Activated T-cell treated with anti-CD3 and anti-CD28 coated beads for 4 hours (primary cell): ENCODE measurements at places on chromosomes 5 and 9.

DNA sequence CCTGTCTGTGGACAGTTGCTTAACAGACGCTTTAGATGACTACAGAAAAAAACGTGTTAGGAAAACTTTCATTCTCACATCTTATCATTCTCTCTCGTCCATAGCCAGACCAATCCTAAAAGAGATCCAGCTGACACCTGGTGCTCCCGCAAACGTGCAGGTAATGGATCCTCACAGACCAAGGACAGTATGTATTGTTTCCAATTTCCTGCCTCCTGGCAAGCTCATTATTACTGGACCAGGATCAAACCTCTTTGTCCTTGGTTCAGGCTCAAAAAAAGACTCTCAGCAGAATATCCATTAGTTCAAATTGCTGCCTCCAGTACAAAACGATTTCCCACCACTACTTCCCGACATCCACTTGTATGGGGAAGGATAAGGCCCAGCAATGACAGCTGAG, 62.4 kb downstream of the SERINC5 start:
- DNase-seq: no peak

DNA sequence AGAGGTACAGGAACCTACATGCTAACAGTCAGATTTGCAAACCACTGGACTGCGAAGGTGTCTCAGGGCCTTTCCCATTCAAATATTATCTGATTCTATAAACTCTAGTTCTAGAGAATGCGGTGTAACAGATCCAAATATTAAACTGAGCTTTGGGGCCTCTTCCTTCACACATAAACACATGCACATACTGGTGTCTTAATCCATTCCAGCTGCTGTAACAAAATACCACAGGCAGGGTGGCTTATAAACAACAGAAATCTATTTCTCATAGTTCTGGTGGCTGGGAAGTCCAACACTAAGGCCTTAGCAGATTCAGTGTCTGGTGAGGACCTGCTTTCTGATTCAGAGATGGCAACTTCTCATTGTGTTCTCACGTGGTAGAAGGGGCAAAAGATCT, 30.2 kb downstream of the RETREG1 start:
- DNase-seq: no peak

- DNase-seq: no peak
These were observed 290.9 kb upstream of the RGMB start for GRCh38 chr5:98482321-98483300.

- no peak for DNase-seq
These were observed 53.2 kb upstream of the SMIM32 start for GRCh38 chr5:136246122-136246521.

DNA sequence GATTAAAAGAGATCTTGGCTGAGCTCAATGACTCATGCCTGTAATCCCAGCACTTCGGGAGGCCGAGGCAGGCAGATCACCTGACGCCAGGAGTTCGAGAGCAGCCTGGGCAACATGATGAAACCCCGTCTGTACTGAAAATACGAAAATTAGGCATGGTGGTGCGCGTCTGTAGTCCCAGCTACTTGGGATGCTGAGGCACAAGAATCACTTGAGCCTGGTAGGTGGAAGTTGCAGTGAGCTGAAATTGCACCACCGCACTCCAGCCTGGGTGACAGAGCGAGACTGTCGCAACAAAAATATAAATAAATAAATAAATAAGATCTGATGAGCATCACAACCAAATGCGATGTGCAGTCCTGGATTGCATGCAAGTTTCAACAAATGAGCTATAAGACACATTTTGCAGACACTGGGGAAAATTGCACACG, 8.7 kb upstream of the ENG start:
- DNase-seq: no peak

DNA sequence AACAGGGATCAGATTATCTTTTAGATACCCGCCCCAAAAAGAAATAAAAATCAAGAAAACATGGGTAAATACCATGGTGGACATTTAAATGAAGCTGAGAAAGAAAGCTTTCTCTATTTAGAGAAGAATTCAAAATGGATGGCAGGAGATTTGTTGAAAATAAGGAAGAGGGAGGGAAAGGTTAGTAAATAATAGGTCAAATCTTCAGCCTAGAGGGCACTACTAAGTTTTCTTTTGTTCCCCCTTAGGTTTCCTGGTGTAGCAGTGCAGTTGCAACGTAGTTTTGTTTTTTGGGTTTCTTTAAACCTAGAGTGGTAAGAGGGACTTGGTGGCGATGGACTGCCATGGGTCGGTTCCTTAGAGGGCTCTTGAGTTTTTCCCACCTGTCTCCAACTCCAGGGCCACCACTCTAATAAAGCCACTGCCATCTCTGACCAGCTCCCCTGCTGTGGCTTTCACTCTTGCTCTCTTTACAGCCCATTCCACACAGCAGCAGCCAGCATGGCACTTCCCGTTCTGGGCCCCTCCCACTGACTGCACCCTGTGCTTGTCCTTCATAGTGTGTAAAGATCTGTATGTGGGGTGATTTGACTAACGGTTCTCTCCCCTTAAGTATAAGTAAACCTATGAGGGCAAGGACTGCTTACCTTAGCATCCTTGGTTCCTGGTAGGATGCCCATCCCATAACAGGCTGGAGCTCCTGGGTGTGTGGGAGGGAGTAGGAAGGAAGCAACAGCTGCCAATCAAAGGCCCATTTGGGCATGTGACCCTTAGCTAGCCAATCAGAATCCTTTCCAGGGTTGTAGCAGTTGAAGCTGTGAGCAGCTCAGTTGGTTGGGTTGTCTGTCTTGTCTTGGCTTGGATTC, 118.3 kb downstream of the SLC1A3 start:
- DNase-seq: no peak

DNA sequence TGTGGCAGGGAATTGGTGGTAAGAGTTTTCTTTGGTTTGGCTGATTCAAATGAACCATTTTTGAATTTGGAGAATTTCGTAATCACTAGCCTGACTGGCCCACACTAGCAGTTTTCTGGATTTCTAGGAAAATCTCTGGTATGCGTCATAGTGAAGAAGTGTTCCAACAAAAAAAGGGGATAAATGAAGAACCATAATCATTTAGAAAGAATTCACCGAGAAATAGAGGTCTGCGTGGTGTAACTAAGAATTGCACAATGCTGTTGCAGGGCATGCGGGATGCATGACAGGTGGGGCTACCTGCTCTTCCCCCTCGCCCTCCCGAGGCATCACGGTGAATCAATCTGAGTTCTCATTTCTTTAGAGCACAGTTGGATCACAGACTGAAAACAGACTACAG, 232.3 kb upstream of the PAPPA start:
- no peak for DNase-seq

DNA sequence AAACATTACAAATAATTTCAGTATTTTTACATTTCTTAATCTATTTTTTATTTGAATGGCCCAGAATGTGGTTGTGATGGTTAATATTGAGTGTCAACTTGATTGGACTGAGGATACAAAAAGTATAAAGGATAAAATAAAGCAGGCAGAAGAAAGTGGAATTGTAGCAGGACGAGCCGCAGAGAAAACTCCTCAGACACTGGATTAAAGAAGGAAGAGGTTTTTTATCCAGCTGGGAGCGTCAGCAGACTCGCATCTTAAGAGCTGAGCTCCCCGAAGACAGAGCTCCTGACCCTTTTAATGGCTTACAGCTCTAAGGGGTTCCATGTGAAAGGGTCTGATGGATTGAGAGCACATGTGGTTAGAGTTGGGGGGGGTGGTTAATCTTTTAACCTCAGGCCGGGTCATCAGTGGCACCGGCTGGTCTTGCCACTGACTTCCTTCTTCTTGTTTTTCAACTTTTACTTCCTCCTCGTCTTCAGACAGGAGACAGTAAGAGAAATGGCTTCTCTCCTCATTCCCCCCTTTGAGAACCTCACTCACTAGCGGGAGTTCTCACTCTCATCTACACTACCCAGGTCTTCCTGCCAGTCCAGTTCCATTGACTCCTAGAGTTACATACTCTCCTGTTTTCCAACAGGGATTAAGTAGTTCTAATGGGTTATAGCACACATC, 80.0 kb downstream of the TMEM161B start:
- no peak for DNase-seq

GRCh38 chr5:111806156-111806555, 49.2 kb upstream of the NREP start:
- no peak for DNase-seq

GRCh38 chr9:129570450-129571297, 50.2 kb downstream of the C9orf50 start:
- DNase-seq: no peak

DNA sequence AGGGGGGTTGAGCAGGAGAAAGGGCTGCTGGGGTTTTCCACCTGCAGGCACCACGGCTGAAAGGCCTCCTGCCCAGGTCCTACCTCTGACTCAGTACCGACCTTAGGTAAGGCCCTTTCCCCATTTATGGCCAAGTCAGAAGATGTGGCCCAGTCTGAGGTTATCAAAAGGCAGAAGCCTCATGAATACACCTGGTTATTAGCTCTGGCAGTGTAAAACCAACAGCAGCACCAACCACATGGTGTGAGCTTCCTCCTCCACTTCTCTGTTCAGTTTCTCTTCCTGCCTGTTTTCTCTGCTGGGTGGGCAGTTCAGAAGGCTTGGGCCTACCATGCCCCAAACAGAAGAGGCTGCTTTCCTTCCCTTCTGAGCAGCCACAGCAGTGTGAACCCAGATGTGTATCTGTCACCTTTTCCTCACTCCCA, 86.9 kb downstream of the UGCG start:
- DNase-seq: no peak

DNA sequence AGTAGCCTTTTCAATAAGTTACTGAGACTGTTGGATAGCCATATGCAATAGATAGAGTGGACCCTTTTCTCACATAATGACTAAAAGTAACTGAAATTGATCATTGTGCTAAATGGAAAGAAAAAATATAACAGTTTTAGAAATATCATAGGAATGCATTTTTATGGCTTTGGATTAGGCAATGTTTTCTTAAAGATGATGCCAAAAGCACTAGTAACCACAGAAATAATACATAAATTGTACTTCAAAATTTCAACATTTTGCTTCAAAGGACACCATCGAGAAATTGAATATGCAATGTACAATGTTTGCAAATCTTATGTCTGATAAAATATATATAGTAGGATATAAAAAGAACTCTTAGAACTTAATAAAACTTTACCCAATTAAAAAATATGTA, 1267.5 kb upstream of the CDH9 start:
- no peak for DNase-seq

- peak; percentile 36 for DNase-seq
These were observed 9.1 kb downstream of the EGFL7 start for GRCh38 chr9:136671646-136672430.
